Mammary epithelial cell (primary cell): ENCODE measurements at places on chromosomes 16 and 17.

GRCh38 chr16:81616321-81617020, 162.6 kb upstream of the PLCG2 start:
- no peak for DNase-seq

GRCh38 chr17:420479-421175, 68.0 kb upstream of the RPH3AL start:
- DNase-seq, result no peak

GRCh38 chr17:69018022-69018615, 42.6 kb downstream of the ABCA9 start:
- no peak for DNase-seq

- DNase-seq, result no peak
These were observed 99.9 kb upstream of the CORO6 start for GRCh38 chr17:29722411-29723198.

- no peak for DNase-seq
These were observed 55.8 kb downstream of the NEUROD2 start for GRCh38 chr17:39551879-39552278.

GRCh38 chr16:77430787-77431585, 3.8 kb downstream of the ADAMTS18 start:
- no peak for DNase-seq

GRCh38 chr17:2981325-2981724, 82.1 kb downstream of the OR1D5 start:
- no peak for DNase-seq

- DNase-seq, result peak; percentile 27
These were observed 16.4 kb upstream of the GLG1 start for GRCh38 chr16:74623214-74623838.
